ENCODE measurements at places on chromosomes 6 and 20.

- no peak for DNase-seq
Measured at GRCh38 chr6:125865015-125865414, 74.3 kb downstream of the NCOA7 start.

DNA sequence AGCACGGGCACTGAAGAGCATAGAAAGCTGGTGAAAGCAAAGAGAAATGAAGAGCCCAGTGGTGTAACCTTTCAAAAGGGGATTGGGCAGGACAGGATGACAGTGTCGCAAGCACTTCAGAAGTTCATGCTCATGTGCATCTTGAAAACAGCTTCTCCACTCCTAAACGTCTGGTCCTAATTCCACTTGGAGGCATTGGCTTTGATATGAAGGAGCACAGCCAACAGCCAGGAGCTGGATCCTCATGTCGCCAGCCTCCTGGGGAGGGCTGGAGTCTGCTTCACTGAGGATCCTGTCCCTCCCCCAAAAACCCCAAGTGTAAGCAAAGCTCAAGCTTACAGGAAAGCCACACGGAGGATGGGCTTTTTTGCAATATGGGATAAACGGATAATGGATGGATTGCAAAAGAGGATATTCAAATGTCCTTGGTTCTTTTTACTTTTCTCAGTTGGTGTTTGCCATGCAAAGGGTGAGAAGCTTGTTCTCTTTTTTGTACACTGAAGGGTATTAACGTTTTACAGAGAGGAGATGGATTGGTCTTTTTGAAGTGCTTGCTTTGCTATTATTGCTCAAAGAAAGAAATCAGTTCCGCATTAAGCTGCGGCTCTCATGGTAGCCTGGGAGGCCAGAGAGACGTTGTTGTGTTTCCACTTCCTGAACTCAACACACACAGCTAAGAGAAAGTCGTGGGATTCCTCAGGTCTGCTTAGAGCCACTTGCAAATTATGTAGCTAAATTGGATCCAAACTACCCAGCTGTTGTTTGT is 92.2 kb downstream of the SIM1 start:
- DNase-seq, result no peak

GRCh38 chr20:57013741-57014140 is 252.7 kb downstream of the BMP7 start:
- DNase-seq, result no peak

DNA sequence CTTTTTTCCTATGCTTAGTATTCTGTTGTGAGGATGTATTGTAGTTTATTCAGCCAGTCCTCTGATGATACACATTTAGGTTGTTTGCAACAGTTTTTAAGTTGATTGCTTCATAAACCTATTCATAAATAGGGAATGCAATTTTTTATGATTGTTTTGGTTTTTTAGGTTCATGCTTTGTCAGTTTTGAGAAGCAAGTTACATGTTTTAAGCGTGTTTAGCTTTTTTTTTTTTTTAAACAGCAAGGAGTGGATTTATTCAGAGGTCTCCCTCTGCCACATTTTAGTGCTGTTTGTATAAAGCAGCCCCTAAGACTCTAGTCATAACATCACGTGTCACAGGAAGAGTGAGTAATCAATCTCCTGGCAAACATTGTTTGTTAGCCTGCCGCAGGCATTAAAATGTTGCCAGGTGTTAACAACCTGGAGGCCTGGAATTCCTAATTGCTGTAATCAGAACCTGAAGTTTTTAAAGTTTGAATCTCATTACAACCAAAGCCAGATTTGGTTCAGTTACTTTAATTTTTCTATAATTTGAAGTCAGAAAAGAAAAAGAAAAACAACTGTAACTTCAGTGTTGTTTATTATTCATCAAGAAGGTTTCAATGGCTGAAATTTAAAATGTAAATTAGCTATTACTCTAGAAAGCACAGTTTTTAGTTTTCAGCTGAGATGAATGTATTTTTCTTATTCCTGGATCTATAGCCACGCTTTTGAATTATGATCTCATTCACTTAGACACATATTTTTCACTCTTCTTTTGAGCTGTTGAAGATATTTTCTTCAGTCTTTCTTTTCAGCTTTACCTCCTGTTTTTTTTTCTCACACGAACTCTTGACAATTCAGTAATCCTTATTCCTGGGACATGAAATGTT is 59.2 kb downstream of the KCNS1 start:
- DNase-seq, result no peak

GRCh38 chr6:43953794-43954310 is 173.4 kb downstream of the MRPL14 start:
- no peak for DNase-seq

GRCh38 chr6:63058601-63059000 is 152.7 kb upstream of the FKBP1C start:
- DNase-seq, result no peak

GRCh38 chr6:114419175-114419574 is 76.4 kb upstream of the HS3ST5 start:
- no peak for DNase-seq

DNA sequence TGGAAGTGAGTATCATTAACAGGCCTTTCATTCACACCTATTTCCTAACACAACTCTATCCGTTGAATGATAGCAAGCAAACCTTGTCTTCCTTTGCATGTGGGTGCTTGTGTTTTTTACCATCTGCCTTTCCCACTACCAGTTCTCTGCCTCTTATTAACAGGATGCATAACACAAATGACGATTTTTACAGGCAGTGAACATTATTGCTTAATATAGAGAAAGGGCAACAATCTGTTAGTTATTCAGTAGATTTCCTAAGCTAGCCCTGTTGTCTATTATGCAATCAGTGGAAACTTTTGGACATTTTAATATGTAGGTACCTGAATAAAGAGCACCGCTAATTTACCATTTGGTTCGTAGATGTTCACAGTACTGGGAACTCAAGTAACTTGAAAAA is 348.8 kb upstream of the PLCB4 start:
- DNase-seq, result no peak

GRCh38 chr6:84228198-84228543 is 728 bp upstream of the CEP162 start:
- DNase-seq, result no peak

- DNase-seq, result no peak
Measured at GRCh38 chr6:73665686-73666319, 12.0 kb upstream of the SLC17A5 start.

- DNase-seq, result peak; percentile 21
Measured at GRCh38 chr6:66930559-66931290, 1223.7 kb upstream of the EYS start.

DNA sequence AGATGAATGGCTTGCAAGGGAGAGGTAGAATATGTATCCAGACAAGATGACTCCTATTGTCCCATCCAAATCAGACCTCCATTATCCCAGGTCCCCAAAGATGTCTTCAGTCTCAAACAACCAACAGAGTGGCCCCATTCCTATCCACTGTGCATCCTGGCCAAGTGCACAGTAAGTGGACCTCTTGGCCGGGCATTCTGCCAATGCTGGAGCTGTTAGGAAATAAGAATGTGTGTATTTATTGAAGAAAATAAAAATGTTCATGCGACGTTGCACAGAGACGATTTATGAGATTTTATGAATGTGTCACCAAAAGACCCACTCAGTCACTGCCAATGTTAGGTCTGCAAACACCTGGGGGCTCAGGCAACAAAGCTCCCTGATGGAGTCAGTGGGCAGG is 196.0 kb downstream of the MAFB start:
- DNase-seq, result no peak

GRCh38 chr6:53325785-53326184 is 23.0 kb downstream of the ELOVL5 start:
- no peak for DNase-seq

GRCh38 chr6:131003488-131004386 is 59.3 kb downstream of the EPB41L2 start:
- DNase-seq, result no peak

DNA sequence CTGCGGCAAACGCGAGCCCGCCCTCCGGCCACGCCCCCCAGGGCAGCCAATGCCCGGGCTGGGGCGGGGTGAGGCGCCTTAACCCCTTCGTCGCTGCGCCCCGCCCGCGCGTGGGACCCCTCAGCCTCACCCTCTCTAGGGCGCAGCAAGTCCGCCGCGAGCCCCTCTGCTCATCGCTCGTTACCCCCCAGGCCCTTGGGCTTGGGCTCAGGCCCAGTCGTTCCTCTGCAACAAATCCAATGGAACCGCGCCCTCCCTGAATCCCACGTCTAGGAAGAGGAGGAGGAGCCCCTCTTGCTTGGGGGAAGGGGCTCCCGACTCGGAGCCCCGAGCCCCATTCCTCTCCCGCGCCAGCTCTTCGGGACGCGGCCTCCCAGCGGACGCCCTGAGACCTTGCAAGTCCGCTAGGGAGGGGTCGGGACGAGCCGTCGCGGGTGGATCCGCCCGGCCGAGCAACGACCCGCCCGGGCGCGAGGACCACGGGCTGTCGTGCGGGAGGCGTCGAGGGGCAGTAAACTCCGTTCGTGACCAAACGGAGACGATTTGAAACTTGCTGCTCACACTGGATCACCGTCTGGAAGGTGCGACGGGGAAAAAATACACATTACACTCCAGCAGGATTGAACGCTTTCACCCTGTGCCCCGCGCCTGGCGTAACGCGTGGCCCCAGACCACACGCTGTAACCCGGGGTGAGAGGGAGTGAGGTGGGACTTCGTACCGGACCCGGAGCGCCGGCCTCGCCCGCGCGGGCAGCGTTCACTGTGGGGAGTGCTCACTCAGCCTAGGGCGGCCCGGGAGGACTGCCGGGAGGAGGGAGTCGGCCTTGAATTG is 477 bp upstream of the LZTS3 start:
- peak; percentile 23 for DNase-seq

GRCh38 chr20:57977141-57977540 is 251.3 kb downstream of the ANKRD60 start:
- no peak for DNase-seq

GRCh38 chr6:145012039-145012662 is 723.2 kb downstream of the EPM2A start:
- DNase-seq, result no peak

DNA sequence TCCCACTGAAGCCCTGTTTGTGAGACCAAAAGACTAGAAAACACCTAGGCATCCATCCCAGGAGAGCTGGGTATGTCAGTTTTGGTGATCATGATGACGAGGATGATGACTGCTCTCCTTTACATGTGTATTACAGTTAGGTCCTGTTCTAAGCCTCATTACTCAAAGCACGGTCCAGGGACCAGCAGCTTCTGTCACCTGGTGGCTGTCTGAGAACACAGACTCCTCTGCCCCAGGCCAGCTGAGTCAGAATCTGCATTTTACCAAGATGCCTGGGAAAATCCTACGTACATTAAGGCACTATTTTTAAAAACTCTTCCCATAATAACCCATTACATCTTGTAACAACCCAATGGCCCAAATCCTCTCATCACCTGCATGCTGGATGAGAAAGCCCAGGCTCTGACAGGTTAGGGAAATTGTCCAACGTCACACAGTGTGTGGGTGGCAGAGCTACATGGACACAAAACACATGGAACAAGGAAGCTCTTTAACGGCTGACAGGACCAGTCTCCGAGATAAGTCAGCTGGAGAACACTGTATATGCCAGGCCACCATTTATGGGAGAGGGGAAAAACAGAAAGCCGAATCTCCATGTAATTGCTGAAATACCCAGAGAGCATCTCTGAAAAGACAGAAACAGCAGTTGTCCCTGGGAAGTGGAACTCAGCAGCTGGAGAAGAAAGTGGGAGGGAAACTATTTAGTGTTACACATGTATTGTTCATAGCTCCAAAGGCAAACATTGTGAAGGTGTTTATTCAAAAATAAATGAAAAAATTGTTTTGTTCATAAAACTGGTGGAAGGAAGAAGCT is 65.4 kb downstream of the BMP7 start:
- no peak for DNase-seq

DNA sequence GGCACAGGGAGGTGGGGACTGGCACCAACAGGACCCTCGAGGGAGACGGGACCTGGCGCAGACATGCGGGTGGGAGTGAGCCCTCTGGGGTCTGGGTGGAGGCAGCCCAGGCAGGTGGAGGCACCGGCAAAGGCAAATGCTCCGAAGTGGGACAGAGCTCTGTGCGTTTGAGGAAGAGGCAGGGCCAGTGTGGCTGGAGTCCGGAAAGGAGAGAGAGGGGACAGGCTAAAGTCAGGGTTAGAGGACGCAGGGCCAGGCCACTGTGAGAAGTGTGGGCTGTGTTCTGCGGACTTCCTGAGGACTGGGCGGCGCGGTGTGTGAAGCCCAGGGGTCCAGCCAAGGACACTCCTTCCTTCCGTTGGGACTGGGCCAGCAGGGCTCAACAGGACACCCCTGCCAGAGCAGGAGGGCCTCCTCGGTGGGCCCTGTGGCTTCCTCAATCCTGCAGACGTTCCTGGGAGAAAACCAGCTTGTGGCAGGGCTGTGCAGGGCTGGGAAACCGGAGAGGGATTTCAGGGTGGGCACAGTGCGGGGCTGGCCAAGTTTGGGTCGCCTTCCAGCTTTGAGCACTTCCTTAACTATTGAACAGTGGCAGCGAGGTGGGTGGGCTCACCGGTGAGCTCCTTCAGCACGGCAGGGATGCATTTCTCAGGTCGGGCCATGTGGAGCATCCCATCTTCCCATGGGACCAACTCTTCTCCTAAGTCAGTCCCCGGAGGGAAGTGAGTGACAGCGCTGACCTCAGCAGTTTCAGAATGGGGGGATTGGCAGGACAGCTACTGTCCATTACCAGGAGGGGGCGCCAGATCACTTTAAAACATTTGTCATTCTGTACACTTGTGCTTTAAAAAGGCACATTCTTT is 22.5 kb downstream of the MOCS3 start:
- DNase-seq, result no peak

DNA sequence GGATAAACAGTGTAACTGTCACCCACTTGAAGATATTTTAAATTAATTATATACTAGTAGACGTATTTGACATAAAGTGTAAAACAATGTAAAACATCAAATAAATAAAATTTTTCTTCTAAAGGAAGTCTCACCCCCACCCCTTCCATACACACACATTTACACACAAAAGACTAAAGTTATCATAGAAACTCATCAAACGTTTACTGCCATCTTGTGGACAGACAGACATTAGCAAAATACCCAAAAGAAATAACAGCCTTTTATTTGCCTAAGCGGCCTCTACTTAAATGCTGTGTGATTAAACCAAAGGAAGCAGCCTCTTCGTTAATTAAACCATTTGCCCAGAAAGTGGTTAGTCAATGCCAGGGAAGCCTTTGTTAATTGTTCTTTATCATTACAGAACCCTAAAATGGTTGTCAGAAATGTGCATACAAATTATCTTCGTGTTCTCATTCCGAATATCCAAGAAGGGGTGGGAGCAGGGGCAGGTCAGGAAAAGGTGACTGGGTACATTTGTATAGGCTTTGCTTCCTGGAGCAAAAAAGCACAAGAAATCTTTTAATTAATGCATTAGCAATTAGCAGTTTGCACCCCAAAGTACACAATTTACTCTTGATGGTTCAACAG is 176.2 kb upstream of the SASH1 start:
- peak; percentile 33 for DNase-seq

DNA sequence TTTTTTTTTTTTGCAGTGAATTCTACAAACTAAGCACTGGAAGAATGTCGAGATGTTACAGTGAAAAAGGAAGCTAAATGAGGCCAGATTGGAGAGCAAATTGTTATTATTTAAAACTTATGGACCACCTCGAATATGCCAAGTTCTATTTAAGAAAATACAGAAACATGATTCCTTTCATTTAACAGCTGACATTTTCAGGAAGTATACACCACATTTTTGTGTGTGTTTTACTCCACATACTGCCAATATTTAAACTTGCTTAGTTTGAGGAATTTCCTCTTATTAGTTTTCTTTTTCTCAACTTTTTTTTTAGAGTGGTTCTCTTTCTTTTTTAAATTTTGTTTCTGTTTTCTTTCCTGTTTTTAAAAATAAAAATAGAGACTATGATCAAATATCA is 37.0 kb upstream of the GCLC start:
- DNase-seq, result no peak

GRCh38 chr6:164757451-164757850 is 552.0 kb downstream of the C6orf118 start:
- no peak for DNase-seq
